Type B pancreatic cell (in vitro differentiated cells): ENCODE measurements at places on chromosomes 16 and 17. TPM values are rescaled to one million over a fixed set of nuclear protein-coding genes. Genes with fewer than 3 reads are reported as not detected.

GRCh38 chr17:11388054-11388453 is 147.0 kb downstream of the SHISA6 start:
- DNase-seq, result no peak

GRCh38 chr16:30953511-30954124 is 3.9 kb upstream of the SETD1A start:
- peak; percentile 83 for DNase-seq

DNA sequence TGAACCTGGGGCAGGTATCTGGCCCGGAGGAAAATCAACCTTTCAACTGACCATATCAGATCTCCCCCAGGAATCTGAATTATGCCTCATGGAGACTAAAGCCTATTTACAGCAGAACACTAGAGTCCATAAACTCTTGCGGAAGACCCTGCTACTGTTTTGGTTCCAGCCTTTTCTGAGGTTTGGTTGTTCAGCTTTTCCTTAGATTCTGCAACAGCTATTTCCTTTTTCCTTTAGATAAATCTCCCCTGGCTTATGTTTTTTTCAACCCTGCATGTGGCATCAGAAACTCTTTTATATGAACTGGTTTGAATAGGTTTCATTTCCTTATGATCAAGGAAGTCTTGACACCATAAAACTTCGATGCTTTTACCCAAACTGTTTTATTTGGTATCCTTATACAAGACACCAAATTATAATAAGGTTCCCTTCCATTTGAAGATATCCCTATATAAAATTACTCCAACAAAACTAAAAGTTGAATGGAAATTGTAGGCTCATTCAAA is 13.1 kb downstream of the SPOP start:
- no peak for DNase-seq

DNA sequence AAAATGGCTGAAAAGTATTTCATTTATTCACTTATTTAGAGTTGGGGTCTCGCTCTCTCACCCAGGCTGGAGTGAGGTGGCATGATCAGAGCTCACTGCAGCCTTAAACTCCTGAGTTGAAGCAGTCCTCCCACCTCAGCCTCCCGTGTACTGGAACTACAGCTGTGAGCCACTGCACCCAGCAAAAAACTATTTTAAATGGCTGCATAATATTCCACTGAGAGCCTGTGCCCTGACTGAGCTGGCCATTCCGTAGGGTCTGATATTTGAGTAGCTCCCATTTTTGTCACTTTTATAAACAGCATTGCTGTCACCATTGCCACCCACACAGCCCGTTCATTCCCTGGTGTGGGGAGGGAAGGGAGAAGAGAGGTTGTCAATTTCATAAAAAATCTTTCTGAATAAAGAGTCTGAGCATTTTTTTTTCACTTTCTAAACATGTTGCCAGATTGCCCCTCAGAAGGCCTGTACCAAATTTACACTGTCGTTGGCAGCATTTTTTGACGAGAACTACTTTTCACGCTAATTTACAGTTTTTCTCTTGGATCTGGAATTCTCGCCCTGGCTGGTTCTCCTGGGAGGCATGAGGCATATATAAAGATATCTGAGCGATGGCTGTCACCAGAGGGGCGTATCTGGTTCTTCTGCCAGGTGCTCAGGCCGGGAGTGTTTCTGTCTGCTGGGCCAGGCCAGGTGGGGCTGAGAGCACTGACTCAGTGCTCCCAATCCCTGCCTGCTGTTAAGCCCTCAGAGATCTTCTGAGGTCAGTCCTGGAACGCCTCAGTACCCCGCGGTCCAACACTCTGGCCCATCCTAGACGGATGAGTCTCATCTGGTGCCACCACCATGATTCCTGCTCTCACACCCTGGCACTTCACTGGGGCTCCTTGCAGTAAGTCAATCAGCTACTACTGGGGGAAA is 7.2 kb upstream of the KIFC3 start:
- DNase-seq, result no peak

DNA sequence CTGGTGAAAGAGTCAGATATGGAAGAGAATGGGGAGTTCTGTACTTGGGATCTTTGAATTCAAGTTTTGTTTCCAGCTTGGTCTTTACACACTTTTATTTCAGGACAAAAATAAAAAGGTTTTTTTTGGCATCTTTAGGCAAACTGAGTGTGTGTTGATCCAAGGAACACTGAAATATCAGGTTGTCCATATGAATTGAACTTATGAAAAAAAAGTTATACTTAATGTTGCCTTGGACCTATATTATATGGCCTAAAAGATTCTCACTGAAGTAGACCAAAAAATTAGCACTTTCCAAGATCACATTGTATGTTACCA is 14.9 kb downstream of the KPNB1 start:
- no peak for DNase-seq

DNA sequence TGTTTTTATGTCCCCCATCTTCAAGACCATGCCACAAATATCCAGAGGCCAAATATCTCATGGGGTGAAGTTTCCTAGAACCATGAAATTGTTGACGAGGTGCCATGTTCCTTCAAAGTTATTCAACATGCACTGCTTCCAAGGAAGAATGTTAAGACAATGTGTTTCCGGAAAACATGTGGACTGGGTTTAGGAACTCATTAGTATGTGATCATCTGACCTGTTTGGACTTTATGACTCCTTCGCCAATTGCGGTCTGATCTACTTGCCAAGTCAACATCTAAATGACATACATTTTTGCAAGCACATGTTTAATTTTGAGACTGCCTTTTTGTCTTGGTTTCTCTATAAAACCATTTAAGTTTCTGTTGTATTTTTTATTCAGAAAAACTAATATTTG is 234.8 kb downstream of the MAF start:
- no peak for DNase-seq

DNA sequence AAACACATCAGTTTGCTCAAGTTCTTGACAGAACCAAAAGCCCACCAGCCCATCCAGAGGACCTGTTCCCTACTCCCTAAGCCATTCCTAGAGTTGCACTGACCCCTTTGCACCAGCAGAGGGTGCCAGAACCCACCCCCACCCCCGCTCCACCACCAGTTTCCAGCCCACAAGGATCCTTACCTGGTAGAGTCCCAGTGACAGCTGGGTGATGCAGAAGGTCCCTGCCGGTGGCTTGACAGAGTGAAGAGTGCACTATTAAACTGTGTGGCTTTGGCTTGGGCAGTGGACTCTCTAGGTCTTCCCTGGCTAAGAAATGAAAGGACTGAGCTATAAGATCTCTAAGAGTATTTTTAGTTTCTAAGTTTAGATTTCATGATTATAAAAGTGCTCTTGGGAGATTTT is 73.3 kb upstream of the MTMR4 start:
- no peak for DNase-seq

- no peak for DNase-seq
Measured at GRCh38 chr16:73047536-73048291, at the start of gene ZFHX3. Gene ZFHX3, minus strand, starts transcription at chr16:73048128. Its CDS starts 87,983 bp downstream, at chr16:72960145.

DNA sequence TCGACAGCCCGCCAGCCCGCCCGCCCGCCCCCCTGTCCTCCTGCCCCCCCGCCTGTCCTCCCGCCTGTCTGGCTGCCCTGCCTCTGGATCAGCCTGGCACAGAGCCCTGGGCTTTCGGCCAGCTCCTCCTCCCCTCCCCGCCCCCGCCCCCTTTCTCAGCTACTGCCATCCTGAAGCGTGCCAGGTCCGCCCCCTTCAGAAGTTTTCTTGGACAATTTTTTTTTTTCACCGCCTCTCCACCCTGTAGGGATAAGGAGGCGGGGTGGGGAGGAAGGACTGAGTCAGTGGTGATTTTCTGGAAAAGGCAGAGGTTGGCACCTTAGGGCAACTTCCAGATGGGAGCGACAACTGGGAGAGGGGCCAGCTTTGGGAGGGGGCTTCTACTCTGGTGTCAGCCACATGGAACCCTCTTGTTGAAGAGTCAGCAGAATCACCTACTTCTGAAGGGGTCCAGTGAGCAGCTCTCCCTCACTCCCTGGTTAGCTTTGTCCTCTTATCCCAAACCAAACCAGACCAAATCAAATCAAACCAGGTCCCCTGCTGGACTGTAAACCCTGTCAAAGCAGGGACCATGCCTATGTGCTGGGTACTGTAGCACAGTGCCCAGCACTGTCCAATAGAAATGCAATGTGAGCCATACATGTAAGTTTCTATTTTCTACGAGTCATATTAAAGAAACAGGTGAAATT is 19.7 kb downstream of the IGF2BP1 start:
- peak; percentile 58 for DNase-seq

DNA sequence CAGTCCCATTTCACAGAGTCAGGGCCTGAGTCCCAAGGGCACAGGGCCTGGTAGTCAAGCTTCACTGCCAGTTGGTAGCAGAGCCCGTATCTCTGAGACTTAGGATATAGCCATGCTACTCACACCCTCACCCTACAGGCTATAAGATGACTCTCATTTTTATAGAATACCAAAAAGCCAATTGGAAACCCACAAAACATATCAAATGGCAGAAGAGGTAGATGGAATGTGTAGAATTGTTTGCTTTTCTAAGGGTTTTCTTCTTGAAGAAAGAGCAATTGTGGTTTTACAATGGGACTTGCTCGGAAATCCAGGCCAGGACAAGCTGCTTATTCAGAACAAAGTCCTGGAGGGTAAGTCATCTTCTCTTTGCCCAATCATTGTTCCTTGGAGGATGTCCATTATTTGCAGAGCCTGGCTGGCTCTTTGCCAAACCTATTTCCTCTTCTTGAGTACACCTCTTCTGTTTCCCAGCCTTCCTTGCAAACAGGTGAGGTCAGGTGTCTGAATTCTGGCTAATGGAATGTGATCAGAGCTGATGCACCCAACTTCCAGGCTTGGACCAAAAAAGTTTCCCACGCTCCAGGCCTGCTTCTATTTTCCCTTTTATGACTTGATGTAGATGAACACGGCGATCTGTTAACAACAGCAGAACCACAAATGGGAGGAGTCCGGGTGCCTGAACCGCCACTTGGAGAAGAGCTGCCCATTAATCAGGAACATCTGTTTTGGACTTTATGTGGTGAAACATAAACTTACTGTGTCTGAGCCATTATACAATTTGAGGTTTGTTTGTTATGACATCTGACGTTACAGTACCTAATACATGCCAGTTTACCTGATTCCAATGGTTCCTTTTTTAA is 16.9 kb upstream of the CCL22 start:
- no peak for DNase-seq

- peak; percentile 99 for DNase-seq
Measured at GRCh38 chr16:67226804-67227566, at the start of gene TMEM208. Gene TMEM208, plus strand, starts transcription at chr16:67227130. Its CDS starts 89 bp downstream, at chr16:67227219.

DNA sequence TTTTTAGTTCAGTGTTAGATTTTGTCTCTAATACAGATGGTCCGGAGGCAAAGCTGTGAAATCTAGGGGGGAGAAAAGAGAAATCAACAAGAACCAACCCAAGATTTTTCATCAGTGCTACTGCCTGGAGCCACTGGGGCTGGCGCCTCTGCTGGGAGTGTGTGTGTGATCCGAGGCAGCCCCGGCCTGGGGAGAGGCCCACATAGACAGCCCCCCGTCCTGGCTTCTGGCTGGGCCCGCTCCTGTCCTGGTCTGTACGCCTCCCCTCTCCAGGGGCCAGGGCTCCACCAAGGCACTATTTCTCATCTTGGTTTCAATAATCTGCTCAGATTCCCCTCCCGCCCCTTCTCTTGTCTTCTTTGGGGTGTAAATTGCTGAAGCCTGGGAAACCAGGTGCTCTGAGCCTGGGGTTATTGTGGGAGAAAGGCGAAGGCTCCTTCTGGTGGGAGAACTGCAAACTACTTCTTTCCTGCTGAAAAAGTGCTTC is 7.8 kb downstream of the BAHCC1 start:
- DNase-seq, result no peak

DNA sequence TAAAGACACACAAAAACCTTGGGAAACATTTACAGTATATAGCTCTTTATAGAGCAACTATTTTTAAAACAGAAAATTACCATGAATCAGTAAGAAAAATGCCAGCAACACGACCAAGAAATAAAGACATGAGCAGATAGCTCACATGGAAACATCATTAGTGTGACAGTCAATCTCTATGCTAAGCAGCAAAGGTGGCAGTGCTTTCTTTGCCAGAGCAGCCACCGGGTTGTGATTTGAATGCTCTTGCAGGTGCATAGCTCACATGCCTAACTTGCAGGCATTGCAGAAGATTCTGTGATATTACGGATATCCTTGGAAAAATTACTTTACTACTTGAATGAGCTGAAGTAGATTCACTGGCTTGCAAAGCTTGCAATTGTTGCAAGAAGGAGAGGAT is 652.9 kb upstream of the C16orf82 start:
- DNase-seq, result no peak

GRCh38 chr16:29899516-29900101 is at the start of gene SEZ6L2:
Gene SEZ6L2, minus strand, starts transcription at chr16:29899550. Its CDS starts 531 bp downstream, at chr16:29899019.
- DNase-seq, result no peak

GFAP gene
- 0.10 and 0.26 TPM in 2 replicates for total RNA-seq

CCL16 gene
- total RNA-seq, result not detected in 2 replicates

SRCIN1 gene
- 8.3 and 11.9 TPM in 2 replicates for total RNA-seq

TGFB1I1 gene
- 5.0 and 25.6 TPM in 2 replicates for total RNA-seq

MARVELD3 gene
- 17.0 and 38.8 TPM in 2 replicates for total RNA-seq

C17orf50 gene
- total RNA-seq, result not detected in 2 replicates
